ENCODE measurements at places on chromosomes 7 and 10. TPM values are rescaled to one million over a fixed set of nuclear protein-coding genes. Genes with fewer than 3 reads are reported as not detected.

GRCh38 chr7:68914006-68914405 lies 684.3 kb upstream of the AUTS2 start:
- DNase-seq = no peak

GRCh38 chr7:50655020-50655419 lies 89.8 kb upstream of the DDC start:
- no peak for DNase-seq

DNA sequence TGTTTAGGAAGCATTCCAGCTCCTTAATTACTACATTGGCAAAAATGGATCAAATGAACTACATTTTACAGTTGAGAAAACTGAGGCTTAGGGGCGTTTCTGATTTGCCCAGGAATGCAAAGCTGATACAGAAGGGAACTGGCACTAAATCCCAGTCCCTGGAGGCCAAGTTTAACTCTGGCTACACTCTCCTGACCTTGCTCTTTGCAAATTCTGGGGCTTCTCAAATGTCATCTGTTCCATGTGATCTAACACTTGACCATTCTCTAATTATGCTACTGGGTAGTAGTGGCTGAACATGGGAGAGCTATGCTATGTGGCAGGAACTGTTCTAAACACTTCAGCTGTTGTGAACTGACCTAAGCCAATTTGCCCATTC lies 11.3 kb upstream of the HABP2 start:
- DNase-seq = no peak

DNA sequence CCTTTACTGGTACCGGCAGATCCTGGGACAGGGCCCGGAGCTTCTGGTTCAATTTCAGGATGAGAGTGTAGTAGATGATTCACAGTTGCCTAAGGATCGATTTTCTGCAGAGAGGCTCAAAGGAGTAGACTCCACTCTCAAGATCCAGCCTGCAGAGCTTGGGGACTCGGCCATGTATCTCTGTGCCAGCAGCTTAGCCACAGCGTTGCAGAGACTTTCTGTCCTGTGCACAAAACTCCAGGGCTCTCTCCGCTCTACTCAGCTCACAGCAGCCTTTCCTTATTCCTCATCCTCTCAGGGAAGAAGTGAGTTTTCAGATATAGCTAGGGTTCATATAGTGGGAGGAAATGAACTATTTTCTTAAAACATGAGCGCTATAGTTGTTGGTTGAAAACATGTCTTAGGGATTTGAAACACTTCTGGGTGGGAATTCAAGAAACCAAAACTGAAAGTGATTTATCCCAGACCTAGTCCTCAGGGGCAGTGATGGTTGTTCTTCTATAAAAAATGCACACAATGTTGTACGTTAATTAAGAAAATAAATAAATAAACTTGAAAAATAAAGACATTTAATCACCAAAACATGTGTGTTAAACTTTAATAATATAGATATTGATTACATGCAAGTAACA lies 150.2 kb upstream of the PRSS58 start:
- peak; percentile 40 for DNase-seq

DNA sequence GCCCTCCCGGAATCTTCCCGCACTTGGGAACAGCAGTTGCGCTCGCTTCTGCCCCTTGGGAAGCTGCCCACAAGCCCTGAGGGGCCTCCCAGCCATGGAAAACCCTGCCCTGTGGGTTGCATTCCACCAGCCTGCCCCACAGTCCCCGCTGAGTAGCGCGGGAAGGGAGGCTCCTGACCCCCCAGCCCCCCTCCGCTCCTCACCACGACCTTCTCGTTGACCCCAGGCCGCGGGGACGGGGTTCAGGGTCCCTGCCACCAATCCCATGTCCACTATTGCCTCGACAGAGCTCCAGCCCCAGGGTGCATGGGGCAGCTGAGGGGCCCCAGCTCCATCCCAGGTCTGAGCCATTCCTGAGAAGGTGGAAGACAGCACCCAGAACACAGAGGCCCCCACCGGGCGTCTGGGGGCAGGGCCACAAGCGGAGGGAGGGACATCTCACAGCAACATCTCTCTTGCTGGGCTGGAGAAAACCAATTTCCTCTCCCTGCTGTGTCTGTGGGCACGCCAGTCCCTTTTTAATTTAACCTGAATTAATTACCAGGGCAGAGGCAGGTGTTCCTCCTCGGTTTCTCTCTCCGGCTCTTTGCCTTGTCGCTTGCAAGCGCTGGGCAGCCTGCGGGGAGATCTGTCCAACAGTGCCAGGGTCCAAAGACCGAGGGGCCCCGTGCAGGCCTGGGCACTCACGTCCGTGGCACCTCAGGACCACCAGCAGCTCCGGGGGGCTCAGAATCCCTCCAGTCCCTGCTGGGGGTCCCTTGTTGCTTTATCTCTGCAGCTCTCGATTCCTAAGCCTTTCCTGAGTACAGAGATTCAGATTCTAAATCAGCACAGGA lies 57.9 kb downstream of the FOXL3 start:
- no peak for DNase-seq

- DNase-seq = no peak
Measured at GRCh38 chr7:50954245-50954644, 171.5 kb upstream of the GRB10 start.

GRCh38 chr7:116953372-116953905 lies at the start of gene ST7:
TSS of gene ST7 (plus strand) at chr7:116953501. CDS start at chr7:116953541, 40 bp downstream.
- peak; percentile 69 for DNase-seq

GRCh38 chr10:132679217-132679595 lies 106.7 kb downstream of the NKX6-2 start:
- no peak for DNase-seq

- no peak for DNase-seq
Measured at GRCh38 chr10:91103384-91104192, 116.9 kb upstream of the PCGF5 start.

DNA sequence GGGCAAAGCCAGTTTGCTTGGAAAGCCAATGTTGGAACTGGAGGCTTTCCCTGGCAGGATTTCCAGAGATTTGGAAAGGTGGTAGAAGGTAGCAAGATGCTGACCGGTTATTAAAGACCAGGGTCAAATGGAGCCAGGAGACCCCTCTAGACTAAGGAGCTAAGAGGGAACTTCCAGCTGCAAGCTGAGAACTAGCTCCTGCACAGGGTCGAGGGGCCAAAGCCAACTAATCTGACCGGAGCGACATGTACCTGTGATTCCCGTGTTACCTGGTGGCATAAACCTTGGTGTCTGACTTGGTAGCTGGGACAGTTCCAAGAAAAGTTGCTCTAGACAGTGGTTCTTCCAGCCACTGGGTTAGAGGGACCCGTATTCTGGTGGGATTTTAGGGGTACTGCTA lies 41.8 kb downstream of the SPDYE5 start:
- no peak for DNase-seq

DNA sequence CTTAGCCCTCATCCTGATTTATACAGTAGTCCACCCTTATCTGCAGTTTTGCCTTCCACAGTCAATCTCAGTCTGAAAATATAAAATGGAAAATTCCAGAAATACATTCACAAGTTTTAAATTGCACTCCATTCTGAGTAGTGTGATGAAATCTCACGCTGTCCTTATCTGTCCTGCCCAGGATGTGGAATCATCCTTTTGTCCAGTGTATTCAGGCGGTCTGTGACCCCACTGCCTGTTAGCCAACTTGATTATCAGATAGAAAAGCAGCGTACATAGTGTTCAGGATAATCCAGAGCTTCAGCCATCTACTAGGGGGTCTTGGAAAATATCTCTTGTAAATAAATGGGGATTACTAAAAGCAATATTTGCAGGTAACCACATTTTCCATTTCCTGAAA lies 146.3 kb downstream of the MALRD1 start:
- no peak for DNase-seq

GRCh38 chr7:122064971-122065370 lies 79.1 kb downstream of the AASS start:
- DNase-seq = no peak

DNA sequence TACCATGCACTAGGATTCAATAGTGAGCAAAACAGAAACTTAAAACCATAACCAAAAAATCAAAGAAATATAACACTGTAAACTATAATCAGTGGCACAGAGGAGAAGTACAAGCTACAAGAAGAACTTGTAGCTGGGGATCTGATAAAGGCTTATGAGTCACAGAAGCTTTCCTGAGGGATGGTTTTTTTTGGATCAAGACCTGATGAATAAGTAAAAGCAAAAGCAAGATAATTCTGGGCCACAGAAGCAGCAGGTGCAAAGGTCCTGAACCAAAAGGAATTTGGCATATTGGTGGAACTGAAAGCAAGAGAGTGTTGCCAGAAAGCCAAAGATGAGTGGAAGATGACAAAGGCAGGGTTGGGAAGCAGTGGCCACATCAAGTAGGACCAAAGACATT lies 37.4 kb upstream of the BET1 start:
- peak; percentile 74 for DNase-seq

Gene COL28A1
- under 0.01 TPM for total RNA-seq

Gene TSPAN15
- 1.8 TPM for total RNA-seq

Gene ADRB1
- not detected for total RNA-seq

Gene LOXL4
- 52.6 TPM for total RNA-seq

Gene LRIT1
- total RNA-seq = not detected

Gene FOXI2
- total RNA-seq = not detected

Gene ZMIZ1
- 20.0 TPM for total RNA-seq

Gene ZNF804B
- total RNA-seq = not detected

Gene MMP21
- 0.26 TPM for total RNA-seq
